GM10248 (cell line): ENCODE measurements at places on chromosomes 3 and 15.
A peak's percentile ranks its signal among the peaks of the same experiment; 100 is the strongest.

GRCh38 chr3:120418866-120419490, 31.8 kb downstream of the FSTL1 start:
- peak; percentile 55 for DNase-seq

GRCh38 chr15:79640206-79640605, 208.1 kb downstream of the MINAR1 start:
- DNase-seq = no peak

- peak; percentile 15 for DNase-seq
Measured at GRCh38 chr3:106299300-106300098, 430.7 kb upstream of the CBLB start.

DNA sequence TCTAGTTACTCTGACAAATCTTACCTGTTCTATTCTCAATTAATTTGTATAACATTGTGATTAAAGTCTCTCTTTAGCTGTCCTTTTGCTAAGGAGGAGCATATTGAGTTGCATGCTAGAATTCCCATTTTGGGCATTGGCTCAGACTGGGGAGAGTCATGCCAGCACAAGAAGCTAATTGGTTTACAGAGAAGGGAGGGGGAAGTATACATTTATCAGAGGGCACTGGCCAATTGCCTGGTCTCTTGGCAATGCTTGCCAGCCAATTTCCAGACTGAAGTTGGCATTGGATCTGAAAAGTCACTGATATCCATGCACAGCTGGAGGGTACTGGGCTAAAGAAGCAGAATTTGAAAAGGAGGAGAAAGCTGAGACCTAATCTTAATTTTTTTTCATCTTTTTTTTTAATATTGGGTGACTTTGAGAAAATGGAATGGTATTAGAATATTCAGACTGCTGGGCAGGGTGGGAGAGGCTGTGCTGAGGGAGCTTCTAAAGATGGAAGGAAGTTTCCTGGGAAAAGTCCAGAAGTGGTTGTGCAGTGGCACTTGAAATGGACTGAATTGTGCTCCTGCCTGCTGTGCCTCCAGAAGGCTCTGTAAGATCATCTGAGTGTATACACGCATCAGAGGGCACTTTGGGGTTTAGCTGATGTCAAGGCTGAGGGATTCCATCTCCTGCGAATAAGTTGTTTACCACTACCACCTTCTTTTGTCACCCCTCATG, 365.2 kb upstream of the DPH6 start:
- no peak for DNase-seq

GRCh38 chr3:43032646-43033628, 53.8 kb downstream of the GASK1A start:
- no peak for DNase-seq

GRCh38 chr15:68340726-68341671, 63.5 kb downstream of the FEM1B start:
- DNase-seq = no peak

GRCh38 chr15:34243226-34243625, 18.4 kb downstream of the EMC4 start:
- DNase-seq = no peak
